ENCODE measurements at places on chromosomes 4 and X. TPM values are rescaled to one million over a fixed set of nuclear protein-coding genes. Genes with fewer than 3 reads are reported as not detected.
A peak's percentile ranks its signal among the peaks of the same experiment; 100 is the strongest.

TXK gene
- 1.9 TPM for polyA plus RNA-seq

GRCh38 chrX:21725496-21725895 lies 32.4 kb downstream of the SMPX start:
- peak; percentile 29 for DNase-seq

GRCh38 chrX:149871940-149872339 lies 9.0 kb upstream of the MAGEA8 start:
- no peak for DNase-seq

GRCh38 chrX:50615570-50616158 lies 145.0 kb upstream of the DGKK start:
- no peak for DNase-seq

- DNase-seq = no peak
Observed at GRCh38 chr4:119744580-119744979, 116.0 kb upstream of the PDE5A start.

All from adrenal gland (tissue), 19 donors.